Glutamatergic neuron (in vitro differentiated cells): ENCODE measurements at places on chromosomes 3 and 15. TPM values are rescaled to one million over a fixed set of nuclear protein-coding genes. Genes with fewer than 3 reads are reported as not detected.

The ACP3 gene
- not detected for total RNA-seq

The RASL12 gene
- 0.44 TPM for total RNA-seq

The PHLDB2 gene
- 18.7 TPM for total RNA-seq

The NAALADL2 gene
- total RNA-seq = 1.6 TPM

The PRTG gene
- 19.4 TPM for total RNA-seq

The ATOSA gene
- 37.8 TPM for total RNA-seq

The HHLA2 gene
- not detected for total RNA-seq

The SCN5A gene
- 4.8 TPM for total RNA-seq

The IGDCC3 gene
- 342 TPM for total RNA-seq

The GATA2 gene
- 3.6 TPM for total RNA-seq

The SHC4 gene
- 4.4 TPM for total RNA-seq

The FANCD2OS gene
- not detected for total RNA-seq

The ITIH1 gene
- not detected for total RNA-seq

The CYP1A2 gene
- total RNA-seq = not detected

The CKMT1B gene
- 18.8 TPM for total RNA-seq

The RNU6-1 gene
- not detected for total RNA-seq

The P3H2 gene
- total RNA-seq = 28.6 TPM

The SLC12A1 gene
- total RNA-seq = not detected

The ILDR1 gene
- not detected for total RNA-seq

The KY gene
- total RNA-seq = not detected

The IFRD2 gene
- 38.2 TPM for total RNA-seq

The AGBL1 gene
- total RNA-seq = 0.76 TPM

The CATSPER2 gene
- total RNA-seq = 6.9 TPM

The CCDC13 gene
- total RNA-seq = 1.0 TPM

The CHST2 gene
- total RNA-seq = 51.7 TPM

The GXYLT2 gene
- total RNA-seq = 10.9 TPM

The NLGN1 gene
- total RNA-seq = 50.2 TPM
